ENCODE measurements at places on chromosomes 13 and 19.

DNA sequence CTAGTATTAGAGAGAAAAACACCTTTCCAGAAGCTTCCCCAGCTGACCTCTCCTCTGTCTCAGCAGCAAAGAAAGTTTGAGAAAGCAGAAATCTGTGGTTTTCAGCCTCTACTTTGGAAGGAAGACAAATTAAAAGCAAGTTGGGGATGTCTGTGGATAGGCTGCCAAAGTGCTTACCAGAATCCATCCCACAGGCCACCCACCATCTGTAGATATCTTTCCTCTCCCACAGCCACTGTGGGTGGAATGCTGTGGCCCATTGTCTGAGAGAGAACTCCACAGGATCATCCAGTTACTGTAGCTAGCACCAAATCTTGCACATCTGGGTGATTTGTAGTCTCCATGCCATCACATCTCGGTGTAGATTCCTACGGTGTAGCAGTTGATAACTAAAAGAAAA lies 133.5 kb downstream of the DNAJC15 start:
- DNase-seq: no peak

DNA sequence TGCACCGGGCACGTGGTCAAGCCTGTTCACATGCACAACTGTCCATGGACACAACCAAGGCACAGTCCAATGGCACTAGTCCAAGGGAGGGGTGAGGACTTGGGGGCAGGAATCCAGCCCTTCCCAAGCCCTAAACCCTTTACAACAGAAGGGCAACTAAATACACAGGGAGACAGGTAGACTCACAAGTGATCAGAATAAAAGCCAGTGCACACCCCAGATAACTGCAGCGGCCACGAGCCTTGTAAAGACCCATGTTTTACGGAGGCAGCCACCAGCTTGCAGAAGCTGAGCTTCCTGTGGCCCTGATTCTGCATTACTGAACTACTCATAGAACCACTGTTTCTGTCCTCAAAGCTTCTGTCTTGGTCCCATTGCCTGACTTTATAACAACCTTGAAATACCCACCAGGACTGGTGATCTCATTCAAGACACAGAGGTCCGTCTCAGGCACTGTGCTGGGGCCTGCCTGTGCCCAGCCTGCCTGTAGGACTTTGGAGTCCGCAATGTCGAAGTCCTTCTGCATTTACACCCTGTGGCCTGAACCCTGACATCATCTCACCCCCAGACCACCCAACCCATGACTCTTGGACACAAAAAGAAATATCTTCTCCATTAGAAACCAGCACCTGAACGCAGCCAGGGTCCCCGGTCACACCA lies 181.2 kb downstream of the COL4A1 start:
- DNase-seq: no peak

DNA sequence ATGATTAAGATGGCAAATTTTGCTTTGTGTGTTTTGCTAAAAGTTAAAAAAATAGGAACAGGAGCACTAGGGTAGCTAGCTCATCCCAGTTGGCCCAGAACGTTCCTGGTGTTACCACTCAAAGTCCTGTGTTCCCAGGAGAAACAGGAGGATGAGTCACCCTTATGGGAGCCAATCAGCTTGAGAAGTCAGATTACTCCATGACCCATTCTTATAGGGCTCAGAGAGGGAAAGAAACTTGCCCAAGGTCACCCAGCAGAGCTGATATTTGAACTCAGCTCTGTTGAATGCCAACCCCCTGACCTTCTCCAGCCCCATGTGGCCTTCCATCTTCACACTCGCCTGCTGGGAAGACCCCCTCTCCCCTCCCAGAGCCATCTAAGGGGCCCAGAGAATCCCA lies 13.0 kb downstream of the NMRK2 start:
- DNase-seq: no peak

GRCh38 chr13:100589178-100589725 lies 663 bp upstream of the GGACT start:
- no peak for DNase-seq

GRCh38 chr13:44088991-44089413 lies 209.3 kb downstream of the LACC1 start:
- DNase-seq: no peak

DNA sequence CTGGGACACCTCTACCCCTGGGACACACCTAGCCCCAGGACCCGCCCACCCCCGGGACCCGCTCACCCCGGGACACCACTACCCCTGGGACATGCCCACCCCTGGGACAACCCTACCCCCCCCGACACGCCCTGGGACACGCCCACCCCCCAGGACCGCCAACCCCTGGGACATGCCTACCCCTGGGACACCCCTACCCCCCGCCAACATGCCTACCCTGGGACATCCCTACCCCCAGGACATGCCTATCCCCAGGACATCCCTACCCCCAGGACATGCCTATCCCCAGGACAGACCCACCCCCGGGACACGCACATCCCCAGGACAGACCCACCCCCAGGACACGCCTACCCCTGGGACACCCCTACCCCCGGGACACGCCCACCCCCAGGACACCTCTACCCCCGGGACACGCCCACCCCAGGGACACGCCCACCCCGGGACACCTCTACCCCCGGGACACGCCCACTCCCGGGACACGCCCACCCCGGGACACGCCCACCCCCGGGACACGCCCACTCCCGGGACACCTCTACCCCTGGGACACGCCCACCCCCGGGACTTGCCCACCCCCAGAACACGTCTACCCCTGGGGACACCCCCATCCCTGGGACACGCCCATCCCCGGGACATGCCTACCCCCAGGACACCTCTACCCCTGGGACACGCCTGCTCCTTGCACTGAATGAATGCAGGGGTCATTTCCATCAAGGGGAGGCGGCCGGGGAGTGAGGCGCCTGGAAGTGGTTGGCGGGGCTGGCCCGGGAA lies 32.3 kb downstream of the ADPRHL1 start:
- DNase-seq: no peak

- no peak for DNase-seq
Observed at GRCh38 chr13:23159205-23159759, 21.5 kb upstream of the SGCG start.

DNA sequence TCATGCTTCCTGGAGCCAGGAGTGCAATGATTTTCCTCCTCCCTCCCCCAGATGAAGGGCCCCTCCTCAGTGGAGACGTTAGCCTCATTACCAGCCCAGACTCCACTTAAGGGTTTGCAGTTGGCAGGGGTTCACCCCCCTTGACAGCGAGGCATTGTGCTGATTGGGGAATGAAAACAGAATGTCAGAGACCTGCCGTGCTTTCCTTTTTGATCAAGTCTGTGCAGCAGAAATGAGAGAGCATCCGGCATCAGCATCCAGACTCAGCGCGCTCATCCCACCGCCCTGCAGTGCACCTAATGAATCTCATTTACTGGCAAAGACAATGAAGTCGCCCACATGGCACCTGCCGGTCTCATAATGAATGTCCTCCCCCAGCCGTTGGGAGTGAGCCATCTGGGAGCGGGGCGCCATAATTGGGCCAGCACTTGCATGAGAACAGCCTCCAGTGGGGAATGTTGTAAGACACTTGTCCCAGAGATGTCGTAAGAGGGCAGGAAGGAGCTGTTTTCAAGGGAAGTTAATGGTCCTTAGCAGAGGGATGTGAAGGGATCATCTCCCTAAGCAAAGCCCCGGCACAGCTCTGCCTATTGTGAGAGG lies 98.3 kb upstream of the UQCRFS1 start:
- DNase-seq: no peak

DNA sequence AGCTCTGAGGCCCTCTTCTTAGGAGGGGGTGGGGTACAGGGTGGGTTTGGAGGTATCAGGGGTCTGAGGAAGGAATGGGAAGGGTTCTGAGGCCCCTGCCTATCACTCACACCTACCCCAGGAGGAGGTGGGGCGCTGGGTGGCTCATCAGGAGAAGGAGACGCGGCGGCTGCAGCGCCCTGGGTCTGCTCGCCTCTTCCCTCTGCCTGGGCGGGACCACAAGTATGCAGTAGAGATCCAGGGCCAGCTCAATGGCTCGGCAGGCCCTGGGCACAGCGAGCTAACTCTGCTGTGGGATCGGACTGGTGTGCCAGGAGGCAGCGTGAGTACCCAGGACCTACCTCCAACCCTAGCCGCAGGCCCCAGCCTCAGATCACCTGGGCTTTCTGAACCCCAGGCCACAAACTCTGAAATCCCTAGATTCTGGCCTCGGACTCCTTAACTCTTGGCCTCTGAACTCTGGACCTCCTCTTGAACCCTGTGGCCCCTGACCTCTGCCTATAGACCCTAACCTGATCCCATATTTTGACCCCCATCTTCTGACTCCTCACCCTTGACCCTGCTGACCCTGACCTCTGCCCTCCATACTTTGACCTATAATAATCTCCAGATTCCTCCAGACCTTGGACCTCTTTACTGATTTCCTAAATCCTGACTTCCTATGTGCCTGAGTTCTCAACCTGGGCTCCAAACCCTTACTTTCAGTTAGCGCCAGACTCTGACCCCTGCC lies 24.1 kb downstream of the MEGF8 start:
- no peak for DNase-seq

- DNase-seq: no peak
Observed at GRCh38 chr19:58279042-58279924, 528 bp downstream of the ZNF8 start.

DNA sequence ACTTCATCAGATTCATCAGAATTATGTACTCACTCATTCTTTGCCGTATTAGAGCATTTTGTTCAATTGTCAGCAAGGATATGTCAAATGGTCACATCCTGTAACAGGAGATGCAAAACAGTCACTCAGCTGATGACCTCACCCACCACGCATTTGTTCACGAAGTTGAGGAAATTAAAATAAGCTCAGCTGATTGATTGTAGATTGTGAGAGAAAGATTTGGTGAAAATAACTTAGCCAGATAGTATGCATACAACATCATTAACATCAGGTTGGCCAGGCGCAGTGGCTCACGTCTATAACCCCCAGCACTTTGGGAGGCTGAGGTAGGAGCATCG lies 22.6 kb upstream of the CDC16 start:
- DNase-seq: peak; percentile 10

DNA sequence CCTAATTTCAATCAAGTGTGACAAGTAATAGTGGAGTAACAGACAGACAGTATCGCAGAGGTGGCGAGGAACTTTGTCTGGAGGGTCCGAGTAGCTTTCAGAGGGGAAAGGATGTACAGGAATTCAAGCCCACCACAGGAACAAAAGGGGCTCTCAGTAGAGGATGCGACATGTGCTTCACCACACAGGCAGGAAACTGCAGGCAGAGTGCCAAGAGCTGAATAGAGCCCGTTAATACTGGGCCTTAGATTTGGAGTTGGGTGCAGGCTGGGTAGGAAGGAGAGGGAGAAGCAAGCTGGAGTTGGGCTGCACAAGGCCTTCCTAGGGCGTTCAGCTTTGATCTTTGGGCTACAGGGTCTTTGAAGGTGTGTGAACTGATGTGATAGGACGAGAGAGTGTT lies 1.2 kb downstream of the CCDC70 start:
- DNase-seq: no peak

DNA sequence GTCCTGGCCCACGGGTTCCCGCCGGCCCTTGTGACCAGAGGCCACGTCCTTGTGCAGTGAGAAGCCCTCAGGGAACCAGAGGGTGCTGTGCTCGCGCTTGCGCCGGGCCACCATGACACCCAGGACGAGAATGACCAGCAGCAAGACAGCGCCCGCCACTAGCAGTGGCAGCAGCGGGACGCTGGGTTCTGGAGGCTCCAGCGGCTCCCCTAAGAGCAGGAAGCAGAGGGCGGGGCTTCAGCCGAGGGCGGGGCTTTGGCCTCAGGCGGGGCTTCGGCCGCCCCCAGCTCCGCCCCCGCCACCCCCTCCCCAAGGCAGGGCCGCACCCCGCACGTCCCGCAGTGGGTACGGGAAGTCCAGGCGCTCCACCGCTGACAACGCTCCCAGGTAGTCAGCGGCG lies 30.4 kb downstream of the NOTCH3 start:
- DNase-seq: no peak

Measured in vagina (tissue), 2 donors.